ENCODE measurements at places on chromosomes 2 and 18. TPM values are rescaled to one million over a fixed set of nuclear protein-coding genes. Genes with fewer than 3 reads are reported as not detected.

The COL3A1 gene
- total RNA-seq: not detected

The THUMPD2 gene
- total RNA-seq: 7.5 TPM

The TXNDC2 gene
- not detected for total RNA-seq

The GALR1 gene
- total RNA-seq: under 0.01 TPM

- no peak for DNase-seq
These were observed 142.9 kb upstream of the NXPH2 start for GRCh38 chr2:138922973-138923563.

DNA sequence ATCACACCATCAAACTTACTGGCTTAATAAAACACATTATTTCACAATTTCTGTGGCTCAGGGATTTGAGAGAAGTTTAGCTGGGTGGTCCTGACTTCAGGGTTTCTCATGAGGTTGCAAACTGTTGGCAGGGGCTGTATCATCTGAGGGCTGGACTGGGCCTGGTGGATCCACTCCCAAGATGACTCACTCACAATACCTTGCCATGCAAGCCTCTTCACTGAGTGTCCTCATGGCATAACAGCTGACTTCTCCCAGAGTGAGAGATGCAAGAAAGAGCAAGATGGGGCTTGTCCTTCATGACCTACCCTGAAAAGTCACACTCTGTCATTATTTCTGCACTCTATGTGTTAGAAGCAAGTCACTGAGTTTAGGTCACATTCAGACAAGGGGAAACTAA lies 73.8 kb downstream of the AQP4 start:
- DNase-seq: no peak

- DNase-seq: no peak
These were observed 487.2 kb downstream of the DCDC2C start for GRCh38 chr2:4190548-4190947.

GRCh38 chr18:59148192-59148591 lies 8.5 kb downstream of the SEC11C start:
- DNase-seq: no peak

GRCh38 chr2:150526006-150526405 lies 38.5 kb upstream of the RND3 start:
- DNase-seq: no peak

The GALNT5 gene
- total RNA-seq: 0.27 TPM

The CTDP1 gene
- total RNA-seq: 67.3 TPM
